Activated CD8-positive, alpha-beta memory T cell treated with anti-CD3 and anti-CD28 coated beads, Interleukin-2, amount 10 ng/mL, durations not matched to agents 7 days and 5 days (primary cell): ENCODE measurements at places on chromosomes 12 and 14.

GRCh38 chr12:109264095-109264942 is 44.8 kb downstream of the FOXN4 start:
- H3K27ac ChIP-seq, result no peak overlapping the region
- H3K36me3 ChIP-seq, result no peaks in the 10 kb centered on the region

DNA sequence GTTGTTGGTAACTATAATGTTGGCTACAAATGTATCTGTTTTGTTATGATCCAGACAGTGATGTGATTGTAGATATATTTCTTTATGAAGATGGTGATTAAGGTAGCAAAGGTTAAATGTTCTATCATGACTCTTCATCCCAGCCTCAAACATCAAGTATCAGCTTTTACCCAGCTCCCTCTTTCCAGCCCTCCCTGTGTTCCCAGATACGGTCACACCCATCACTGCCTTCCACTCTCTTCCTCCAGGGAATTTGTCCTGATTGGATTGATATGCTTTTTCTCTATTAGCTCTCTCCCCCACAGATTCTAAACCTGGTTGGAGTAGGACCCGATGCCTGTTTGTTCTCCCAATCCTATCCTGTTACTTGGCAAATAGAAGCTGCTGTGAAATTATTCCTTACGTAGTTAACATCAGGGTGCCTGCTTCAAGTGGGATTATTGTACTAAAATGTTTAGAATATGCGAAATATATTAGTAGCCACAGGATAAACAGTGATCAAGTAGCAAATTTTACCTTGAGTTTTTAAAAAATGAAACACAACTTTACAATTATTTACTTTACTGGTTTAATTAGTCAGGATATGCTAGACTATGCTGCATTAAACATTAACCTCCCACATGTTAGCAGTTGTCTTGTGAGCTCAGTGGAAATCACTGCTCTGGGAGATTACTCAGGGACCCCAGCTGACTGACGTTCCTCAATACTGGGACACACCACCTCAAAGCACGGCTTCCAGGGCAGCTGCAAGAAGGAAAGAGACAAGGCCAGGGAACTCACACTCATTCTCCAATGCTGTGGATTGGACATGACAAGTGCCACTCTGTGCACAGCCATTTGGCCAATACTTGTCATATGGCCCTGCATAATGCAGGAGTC is 165.3 kb downstream of the ALX1 start:
- no peak overlapping the region for H3K4me3 ChIP-seq
- no peaks in the 10 kb centered on the region for H3K36me3 ChIP-seq
- no peak overlapping the region for H3K27ac ChIP-seq
- no peaks in the 10 kb centered on the region for H3K27me3 ChIP-seq

GRCh38 chr12:95107362-95107761 is 33.9 kb upstream of the NR2C1 start:
- H3K27me3 ChIP-seq, result no peaks in the 10 kb centered on the region
- DNase-seq, result no peak
- H3K27ac ChIP-seq, result no peak overlapping the region
- no peak overlapping the region for H3K4me3 ChIP-seq

GRCh38 chr14:71489742-71490141 is 442.5 kb upstream of the RGS6 start:
- H3K36me3 ChIP-seq, result peaks cover 14% of the 10 kb centered on the region
- no peak overlapping the region for H3K4me3 ChIP-seq
- no peak overlapping the region for H3K27ac ChIP-seq

GRCh38 chr12:65614259-65614889 is 209.9 kb upstream of the HMGA2 start:
- H3K27ac ChIP-seq, result no peak overlapping the region
- no peak for DNase-seq
- H3K4me1 ChIP-seq, result no peaks in the 10 kb centered on the region
- no peak overlapping the region for H3K4me3 ChIP-seq

DNA sequence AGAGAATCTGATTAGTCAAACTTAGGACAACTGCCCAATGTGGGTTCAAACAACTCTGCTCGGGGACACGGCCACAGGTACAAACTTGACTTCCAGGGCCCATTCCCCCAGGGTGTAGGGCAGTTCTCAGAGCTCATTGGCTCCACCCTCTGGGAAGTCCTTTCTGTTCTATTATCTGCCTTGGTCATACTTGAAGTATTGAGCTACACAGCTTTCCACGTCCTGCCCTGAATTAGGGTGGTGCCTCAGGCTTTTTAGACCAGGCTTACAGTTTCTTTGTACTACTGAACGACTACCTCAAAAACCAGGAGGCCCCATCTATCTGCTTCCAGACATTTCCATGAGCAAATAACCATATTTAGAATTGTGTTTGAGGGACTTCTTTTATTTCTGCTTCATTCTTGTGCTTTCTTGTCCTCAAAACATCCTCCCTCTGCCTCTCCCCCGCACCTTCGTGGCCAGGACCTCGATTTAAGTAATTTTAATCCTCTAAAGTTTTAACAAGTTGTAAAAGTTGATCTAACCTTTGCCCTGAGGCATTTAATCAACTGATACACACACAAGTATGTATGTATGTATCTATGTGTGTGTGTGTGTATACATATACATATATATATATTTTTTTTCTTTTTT is 281.7 kb upstream of the AMIGO2 start:
- DNase-seq, result peak; percentile 81
- H3K27ac ChIP-seq, result peak overlapping the region; percentile 97
- peaks cover 57% of the 10 kb centered on the region for H3K4me1 ChIP-seq
- H3K4me3 ChIP-seq, result peak overlapping the region; percentile 69
- peaks cover 17% of the 10 kb centered on the region for H3K36me3 ChIP-seq

DNA sequence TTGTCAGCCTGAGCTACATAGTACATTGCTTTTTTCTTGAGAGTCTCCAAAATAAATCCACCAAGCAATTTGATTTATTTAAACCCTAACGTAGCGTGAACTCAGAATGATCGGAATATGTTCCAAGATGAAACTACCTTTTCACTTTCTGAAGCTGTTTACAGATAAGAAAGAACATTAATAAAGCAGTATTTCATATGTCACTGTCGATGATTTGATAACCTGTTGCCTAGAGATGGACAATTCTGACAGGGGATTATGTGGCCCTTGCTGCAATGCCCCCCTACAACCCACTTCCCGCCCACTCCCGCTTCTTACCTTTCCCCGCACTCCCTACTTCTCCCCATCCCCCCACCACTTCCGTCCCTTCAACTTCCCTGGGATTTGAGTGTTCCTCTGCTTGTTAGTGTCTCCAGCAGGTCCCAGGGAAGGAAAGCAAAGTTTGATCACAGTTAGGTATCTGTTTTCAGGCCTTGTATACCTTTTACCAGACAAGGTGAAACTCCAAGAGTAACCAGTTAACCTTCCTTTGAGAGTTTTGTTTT is 229.2 kb upstream of the HMGA2 start:
- H3K27ac ChIP-seq, result no peak overlapping the region
- H3K36me3 ChIP-seq, result no peaks in the 10 kb centered on the region
- H3K4me1 ChIP-seq, result no peaks in the 10 kb centered on the region
- peaks cover 3% of the 10 kb centered on the region for H3K27me3 ChIP-seq

- H3K27ac ChIP-seq, result no peak overlapping the region
- no peaks in the 10 kb centered on the region for H3K36me3 ChIP-seq
- no peaks in the 10 kb centered on the region for H3K27me3 ChIP-seq
- no peaks in the 10 kb centered on the region for H3K4me1 ChIP-seq
Observed at GRCh38 chr14:28635387-28635786, 131.2 kb upstream of the FOXG1 start.

DNA sequence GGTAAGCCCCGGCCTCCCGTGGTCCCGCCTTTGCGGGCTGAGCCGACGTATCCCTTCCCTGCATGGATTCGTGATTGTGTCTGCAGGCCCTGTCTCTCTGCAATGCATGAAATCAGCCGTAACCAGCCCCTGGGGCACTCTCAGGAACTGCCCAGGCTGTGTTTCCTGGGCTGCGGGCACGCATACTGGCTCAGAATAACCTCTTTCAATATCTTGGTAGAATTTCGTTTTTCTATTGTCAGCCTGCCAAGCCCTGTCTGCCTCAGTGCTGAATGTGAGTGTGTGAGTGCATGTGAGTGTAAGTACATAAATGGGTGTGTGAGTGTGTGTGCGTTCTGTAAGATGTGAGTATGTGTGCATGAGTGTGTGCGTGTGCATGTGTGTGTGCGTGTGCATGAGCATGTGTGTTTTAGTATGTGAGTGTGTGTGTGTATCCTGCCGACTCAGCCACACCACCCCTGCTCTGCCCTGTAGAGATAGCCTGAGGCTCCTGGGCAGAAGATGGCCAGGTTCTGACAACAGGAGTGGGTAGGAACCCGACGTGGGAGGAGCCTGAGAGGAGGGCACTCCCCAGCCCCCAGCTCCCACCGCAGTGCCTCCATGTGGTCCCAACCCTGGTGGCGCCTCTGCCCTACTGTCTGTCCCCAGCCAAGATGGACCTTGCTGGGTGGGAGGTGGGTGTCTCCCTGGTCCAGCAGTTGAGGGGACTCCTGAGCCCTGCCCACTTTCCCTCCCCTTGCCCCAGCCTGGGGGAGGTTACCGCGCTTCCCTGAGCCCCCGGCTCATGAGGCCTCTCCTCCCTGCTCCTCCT is 268.8 kb downstream of the ADGRD1 start:
- no peaks in the 10 kb centered on the region for H3K36me3 ChIP-seq
- peaks cover 6% of the 10 kb centered on the region for H3K4me1 ChIP-seq
- peaks cover 15% of the 10 kb centered on the region for H3K27me3 ChIP-seq
- no peak overlapping the region for H3K27ac ChIP-seq
- DNase-seq, result no peak
- no peak overlapping the region for H3K4me3 ChIP-seq

DNA sequence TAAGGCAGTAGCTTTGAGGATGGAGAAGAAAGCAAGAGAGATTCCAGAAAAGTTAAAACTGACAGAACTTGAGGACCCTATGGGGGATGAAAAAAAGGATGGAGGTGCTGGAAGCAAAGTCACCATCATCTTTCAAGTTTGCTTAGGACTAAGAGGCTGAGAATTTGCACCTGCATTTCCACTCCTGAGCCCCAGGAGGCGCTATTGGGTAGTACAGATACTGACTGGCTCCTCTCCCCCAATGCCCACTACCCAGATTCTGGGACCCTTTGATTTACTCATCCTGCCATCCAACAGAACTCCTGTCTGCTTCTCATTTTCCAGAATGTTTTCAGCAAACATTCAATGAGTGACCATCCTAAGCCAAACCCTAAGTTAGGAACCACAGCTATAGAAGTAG is 34.0 kb upstream of the CMKLR1 start:
- no peak overlapping the region for H3K4me3 ChIP-seq
- peaks cover 8% of the 10 kb centered on the region for H3K27me3 ChIP-seq
- peaks cover 2% of the 10 kb centered on the region for H3K36me3 ChIP-seq
- no peak overlapping the region for H3K27ac ChIP-seq
- H3K4me1 ChIP-seq, result no peaks in the 10 kb centered on the region
- DNase-seq, result no peak

DNA sequence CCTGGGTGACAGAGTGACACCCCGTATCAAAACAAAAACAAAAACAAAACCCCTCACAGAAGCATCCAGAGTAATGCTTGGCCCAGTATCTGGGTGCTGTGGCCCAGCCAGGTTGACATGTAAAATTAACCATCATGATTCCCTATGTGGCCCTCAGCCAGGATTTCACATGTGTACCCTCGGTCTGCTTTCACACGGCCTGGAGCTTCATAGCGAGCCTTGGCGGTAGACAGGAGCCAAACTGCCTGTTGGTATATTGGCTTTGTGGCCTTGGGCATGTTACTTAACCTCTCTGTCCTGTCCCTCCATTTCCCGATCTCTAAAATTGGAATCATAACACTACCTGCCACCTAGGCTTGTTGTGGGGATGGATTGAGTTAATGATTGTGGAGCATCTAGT is 65.5 kb downstream of the ADCK1 start:
- DNase-seq, result no peak
- no peak overlapping the region for H3K4me3 ChIP-seq
- no peaks in the 10 kb centered on the region for H3K36me3 ChIP-seq
- H3K27me3 ChIP-seq, result no peaks in the 10 kb centered on the region
- no peak overlapping the region for H3K27ac ChIP-seq

- no peak overlapping the region for H3K4me3 ChIP-seq
- DNase-seq, result no peak
- H3K27ac ChIP-seq, result no peak overlapping the region
- H3K27me3 ChIP-seq, result peaks cover 82% of the 10 kb centered on the region
Observed at GRCh38 chr14:56815745-56816144, 5.5 kb upstream of the OTX2 start.

DNA sequence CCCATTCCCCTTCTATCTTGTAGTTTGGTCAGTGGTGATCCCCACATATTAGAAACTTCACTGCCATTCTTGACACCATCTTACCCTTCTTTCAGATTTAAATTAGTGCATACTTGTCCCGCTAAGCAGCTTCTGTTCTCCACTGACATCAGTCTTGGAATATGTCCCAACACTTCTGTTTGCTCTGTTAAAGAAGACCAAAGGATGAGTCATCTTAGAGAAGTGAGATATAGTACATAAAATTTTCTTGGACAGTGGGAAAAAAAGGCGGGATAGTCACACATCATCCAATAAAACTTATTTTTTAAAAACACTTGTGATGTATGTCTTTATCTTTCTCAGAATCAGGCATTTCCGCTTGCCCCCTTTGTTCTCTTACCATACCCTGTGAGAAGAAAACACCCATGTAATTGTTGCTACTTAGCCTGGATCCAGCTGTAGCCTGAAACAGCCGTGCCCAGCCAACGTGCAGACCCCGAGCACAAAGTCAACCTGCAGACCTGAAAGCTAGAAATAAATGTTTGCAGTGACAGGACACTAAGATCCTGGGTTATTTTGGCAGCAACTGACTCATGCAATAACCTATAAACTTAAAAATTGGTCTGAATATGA is 100.1 kb upstream of the PDE3A start:
- no peak overlapping the region for H3K4me3 ChIP-seq
- H3K36me3 ChIP-seq, result no peaks in the 10 kb centered on the region
- H3K27ac ChIP-seq, result no peak overlapping the region
- H3K27me3 ChIP-seq, result no peaks in the 10 kb centered on the region
- no peak for DNase-seq

DNA sequence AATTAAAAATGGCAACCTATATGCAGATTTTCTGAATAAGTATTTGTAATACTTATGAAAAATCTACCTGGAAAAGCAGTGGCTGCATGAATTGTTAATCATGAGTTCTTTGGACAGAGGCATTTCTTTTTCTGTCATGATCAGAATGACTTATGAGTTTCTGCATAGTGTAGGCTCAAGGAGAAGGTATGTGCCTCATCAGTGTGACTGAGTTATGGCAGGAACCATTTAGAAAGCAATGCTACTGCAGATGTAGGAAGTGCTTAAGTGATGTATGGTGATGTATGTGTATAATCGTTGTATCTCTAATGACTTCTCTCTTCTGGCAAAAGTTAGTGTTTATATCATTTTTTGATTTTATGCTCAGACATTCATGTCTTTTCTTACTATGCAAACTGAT is 816.4 kb upstream of the FBXO33 start:
- no peaks in the 10 kb centered on the region for H3K27me3 ChIP-seq
- no peak overlapping the region for H3K4me3 ChIP-seq
- H3K27ac ChIP-seq, result no peak overlapping the region
- no peaks in the 10 kb centered on the region for H3K4me1 ChIP-seq
- DNase-seq, result no peak
- H3K36me3 ChIP-seq, result no peaks in the 10 kb centered on the region

GRCh38 chr14:64760146-64760755 is 56.0 kb downstream of the PLEKHG3 start:
- H3K27me3 ChIP-seq, result peaks cover 18% of the 10 kb centered on the region
- H3K36me3 ChIP-seq, result no peaks in the 10 kb centered on the region
- DNase-seq, result peak; percentile 79
- H3K4me3 ChIP-seq, result no peak overlapping the region
- no peak overlapping the region for H3K27ac ChIP-seq
- H3K4me1 ChIP-seq, result peaks cover 53% of the 10 kb centered on the region
